ENCODE measurements at places on chromosomes 1 and 21.

GRCh38 chr1:52476943-52477342, 72.5 kb downstream of the PRPF38A start:
- no peak for DNase-seq

DNA sequence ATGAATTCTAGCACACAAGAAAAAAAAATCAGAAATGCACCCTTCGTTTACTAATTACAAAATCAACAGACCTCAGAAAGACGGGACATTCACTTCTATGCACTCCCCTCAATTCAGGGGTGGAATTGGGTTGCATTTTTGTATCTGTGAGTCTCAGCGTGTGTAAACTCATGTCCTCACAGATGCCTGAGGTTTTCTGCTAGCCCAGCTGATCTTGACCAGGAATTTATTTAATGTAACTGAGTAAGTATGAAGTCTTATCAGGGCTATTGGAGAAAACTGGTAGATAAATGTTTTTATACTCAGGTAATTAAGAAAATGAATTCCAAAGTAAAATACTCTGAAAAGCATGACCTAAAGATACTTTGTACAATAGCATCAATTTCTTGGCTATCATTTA, 167.7 kb downstream of the RUNX1 start:
- DNase-seq: no peak

DNA sequence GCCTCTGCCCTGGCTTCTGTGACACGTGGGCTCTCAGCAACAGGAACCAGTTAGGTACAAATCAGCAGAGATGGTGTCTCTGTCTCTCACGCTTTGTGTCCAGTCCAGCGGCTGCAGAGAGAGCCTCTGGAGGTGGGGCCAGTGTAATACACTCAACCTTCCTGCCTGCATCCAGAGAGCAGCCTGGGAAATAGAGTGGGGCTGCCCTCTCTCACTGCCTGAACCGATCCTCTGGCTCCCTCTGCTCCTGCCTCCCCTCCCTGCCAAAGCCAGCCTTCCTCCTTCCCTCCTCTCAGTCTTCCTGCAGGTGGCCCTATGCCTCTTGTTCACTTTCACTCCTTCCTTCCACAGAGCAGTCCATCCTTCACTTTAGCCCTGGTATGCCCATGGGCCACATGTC, at the start of gene ZNF648:
ZNF648 (minus strand) TSS at position 119 of the 400 bp plus-strand sequence. CDS start 3,702 bp downstream, outside the sequence.
- DNase-seq: no peak

- DNase-seq: no peak
These were observed 5.4 kb upstream of the PGBD5 start for GRCh38 chr1:230431527-230431926.

- no peak for DNase-seq
These were observed 5.4 kb upstream of the KDM4A start for GRCh38 chr1:43644558-43644957.

DNA sequence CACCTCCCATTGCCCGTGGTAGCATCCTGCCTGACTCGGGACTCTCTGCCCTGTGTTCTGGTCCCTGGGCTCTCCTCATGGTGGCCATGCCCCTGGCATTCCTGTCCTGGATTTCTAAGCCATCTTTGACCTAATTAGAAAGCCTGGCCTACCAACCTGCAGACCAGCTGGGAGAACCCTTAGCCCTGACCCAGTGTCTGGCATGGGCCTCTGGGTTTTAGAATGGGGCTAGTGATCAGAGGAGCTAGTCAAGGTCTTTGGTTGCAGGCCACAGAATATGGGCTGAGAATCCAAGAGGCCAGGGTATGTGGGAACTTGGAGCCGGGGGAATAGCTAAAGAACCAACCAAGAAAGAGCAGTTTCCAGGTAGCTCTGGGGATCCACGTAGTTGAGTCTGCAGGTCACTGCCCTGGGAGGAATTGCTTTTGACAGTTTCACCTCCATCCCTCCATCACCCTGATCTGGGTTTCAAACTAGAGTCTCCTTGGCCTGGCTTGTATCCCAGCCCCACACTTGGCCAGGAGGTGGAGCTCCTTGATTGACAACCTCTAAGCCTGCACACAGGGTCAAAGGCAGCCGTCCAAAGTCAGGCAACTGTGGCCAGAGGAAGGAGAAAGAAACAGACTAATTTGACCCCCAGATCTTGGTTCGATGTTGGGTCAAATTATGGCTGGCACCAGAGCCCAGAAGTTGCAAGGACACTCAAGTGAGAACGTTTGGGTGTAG, 54.7 kb upstream of the ABCG1 start:
- peak; percentile 69 for DNase-seq

- no peak for DNase-seq
These were observed 4.7 kb downstream of the SCAF4 start for GRCh38 chr21:31727181-31727580.

- no peak for DNase-seq
These were observed 13.3 kb upstream of the GSTM4 start for GRCh38 chr1:109642626-109643025.

- DNase-seq: no peak
These were observed 85.3 kb downstream of the PLXNA2 start for GRCh38 chr1:208158640-208159554.

DNA sequence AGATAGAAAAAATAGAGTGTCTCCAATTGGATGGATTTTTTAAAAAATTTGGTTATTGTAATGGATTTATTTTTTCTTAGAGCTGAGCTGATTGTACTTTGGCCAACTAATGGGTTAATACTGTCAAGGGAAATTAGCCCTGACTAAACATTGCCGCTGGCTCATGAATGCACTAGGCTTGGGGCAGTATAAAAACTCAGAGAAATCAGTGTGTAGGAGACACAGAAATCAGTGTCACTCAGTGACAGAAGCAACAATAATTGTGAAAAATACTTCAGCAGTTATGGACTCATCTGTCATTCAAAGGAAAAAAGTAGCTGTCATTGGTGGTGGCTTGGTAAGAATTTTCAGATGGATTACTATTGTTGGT, at the start of gene KMO:
KMO (plus strand) TSS at position 217 of the 370 bp plus-strand sequence; CDS start at position 284, 67 bp downstream.
- DNase-seq: peak; percentile 11

DNA sequence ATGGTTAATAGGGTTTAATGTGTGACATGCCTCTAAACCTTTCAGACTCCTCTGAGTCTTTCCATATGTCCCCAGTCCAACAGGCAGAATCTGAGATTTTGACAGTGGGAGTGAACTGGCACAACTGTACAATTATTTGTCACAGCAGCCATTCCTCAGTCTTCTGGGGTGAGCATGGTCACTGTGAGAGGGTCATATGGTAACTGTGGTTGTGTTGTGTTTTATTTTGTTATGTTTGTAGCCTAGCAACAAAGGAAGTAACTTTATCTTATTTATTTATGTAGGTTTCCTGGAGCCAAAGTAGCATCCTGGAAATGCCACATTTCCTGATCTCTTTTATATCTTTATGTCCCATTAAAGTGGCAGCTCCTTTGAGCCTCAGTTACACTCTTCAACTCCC, 1067.9 kb downstream of the TTLL7 start:
- DNase-seq: no peak

- DNase-seq: peak; percentile 61
These were observed 16.1 kb downstream of the TNFRSF8 start for GRCh38 chr1:12078938-12079861.

Measured in activated CD4-positive, alpha-beta T cell treated with anti-CD3 and anti-CD28 coated beads, Interleukin-10, Interleukin-2, amounts not matched to agents 100 ng/mL and 50 ng/mL, durations not matched to agents 16 hours and 8 hours (primary cell).